ENCODE measurements at places on chromosomes 4 and X. TPM values are rescaled to one million over a fixed set of nuclear protein-coding genes. Genes with fewer than 3 reads are reported as not detected.

GRCh38 chr4:83361416-83362103, 26.9 kb upstream of the HPSE start:
- DNase-seq, result no peak

CTPS2 gene
- 4.2 TPM for polyA plus RNA-seq

GRCh38 chr4:1055721-1056590, 44.5 kb downstream of the FGFRL1 start:
- DNase-seq, result no peak

GRCh38 chrX:11446336-11446735, 153.1 kb downstream of the AMELX start:
- DNase-seq, result no peak

MAGEA1 gene
- polyA plus RNA-seq, result not detected

GRCh38 chrX:154488336-154489075, 1.9 kb downstream of the SLC10A3 start:
- no peak for DNase-seq

GRCh38 chrX:37425370-37425769, 76.2 kb downstream of the PRRG1 start:
- no peak for DNase-seq

DNA sequence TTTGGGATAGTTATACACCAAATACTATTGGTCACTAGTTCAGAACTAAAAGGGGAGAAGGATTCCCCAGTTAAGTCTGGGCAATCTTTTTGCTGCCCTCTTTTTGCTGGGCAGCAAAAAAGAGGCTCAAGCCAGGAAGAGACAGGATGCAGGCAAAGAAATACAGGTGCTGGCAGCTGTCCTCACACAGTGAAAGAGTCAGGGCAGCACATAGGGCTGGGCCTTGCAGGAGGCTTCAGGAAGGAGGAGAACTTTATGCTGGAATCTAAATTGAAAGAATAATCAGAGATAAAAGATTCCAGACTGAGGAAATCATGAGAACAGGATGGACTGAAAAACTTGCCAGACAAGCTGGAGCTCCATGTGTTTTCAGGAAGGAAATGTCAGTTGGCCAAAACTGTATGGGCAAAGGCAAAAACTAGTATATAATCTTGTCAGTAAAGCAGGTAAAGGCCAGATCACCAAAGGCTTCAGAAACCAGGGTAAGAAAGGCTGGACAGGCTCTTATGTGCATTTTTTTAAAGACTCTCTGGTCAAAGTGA, 46.8 kb downstream of the PDGFC start:
- DNase-seq, result no peak

DNA sequence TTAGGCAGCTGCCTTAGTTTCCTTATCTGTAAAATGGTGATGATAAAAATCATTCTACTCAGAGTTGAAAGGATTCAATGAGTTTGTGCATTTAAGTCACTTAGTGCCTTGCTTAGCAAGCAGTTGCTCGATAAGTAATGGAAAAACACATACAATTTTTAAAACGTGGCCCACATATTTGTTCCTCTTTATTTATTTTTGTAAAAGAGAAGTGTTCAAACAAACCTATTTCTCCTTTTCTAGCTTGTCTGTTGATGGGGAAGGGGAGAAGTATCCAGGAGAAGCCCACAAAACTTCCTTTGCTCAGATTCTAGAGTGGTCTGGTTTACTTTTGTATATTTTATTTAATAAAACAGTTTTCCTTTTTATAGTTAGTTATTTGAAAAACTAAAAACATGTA, 3.3 kb upstream of the HPGDS start:
- DNase-seq, result no peak

DNA sequence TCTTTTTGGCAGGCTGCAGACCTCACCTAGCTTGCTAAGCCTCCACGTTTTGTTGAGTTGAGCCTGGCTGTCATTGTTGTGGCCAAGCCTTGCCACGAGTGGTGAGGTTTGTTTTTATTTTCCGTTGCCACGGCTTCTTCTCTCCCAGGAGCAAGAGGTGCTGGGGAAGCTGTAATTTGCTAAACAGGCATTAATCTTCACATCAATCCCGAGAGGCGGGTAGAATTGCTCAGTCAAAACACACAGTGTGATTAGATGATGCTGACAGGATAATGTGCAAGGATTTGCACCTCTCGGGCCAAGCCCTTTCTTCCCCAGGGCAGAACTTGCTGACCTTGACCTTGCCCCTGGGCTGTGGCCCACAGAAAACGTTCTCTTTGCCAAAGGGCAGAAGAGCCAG, 72.2 kb upstream of the ATP6AP2 start:
- no peak for DNase-seq

RPL39 gene
- polyA plus RNA-seq, result 4,859 TPM

DNA sequence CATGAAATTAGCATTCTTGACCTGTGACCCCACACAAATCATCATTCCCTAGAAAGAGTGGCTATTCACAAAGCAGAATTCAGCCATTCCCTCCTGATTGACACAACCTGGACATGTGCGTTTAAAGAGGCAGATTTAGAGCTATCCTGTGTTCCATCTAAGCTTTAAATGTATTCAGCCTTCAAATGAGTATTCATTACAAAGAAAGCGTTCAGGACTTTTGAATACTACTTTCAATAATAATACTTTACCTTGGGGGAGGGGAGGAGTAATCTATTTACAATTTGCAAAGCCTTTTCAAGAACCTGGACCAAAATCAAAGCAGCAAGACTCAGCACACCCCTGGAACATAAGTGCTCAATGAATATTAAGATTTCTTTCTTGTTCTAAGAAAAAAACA, 22.5 kb upstream of the GPC4 start:
- no peak for DNase-seq

DNA sequence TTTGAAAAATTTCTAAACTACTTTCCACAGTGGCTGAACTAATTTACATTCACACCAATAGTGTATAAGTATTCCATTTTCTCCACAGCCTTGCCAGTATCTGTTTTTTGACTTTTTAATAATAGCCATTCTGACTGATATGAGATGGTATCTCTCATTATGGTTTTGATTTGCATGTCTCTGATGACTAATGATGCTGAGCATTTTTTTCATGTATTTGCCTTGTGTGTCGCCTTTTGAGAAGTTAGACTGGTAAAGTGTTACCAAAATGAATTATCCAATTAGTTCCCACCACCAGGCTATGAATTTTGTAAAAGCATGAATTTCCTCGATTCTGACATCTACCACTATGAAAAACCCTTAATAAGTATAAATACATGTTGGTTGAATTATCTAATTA, 242.2 kb upstream of the GK2 start:
- no peak for DNase-seq

TRPC3 gene
- polyA plus RNA-seq, result 0.06 TPM

USO1 gene
- polyA plus RNA-seq, result 70.0 TPM

GRCh38 chr4:161444626-161445025, 719.2 kb downstream of the FSTL5 start:
- DNase-seq, result no peak

DNA sequence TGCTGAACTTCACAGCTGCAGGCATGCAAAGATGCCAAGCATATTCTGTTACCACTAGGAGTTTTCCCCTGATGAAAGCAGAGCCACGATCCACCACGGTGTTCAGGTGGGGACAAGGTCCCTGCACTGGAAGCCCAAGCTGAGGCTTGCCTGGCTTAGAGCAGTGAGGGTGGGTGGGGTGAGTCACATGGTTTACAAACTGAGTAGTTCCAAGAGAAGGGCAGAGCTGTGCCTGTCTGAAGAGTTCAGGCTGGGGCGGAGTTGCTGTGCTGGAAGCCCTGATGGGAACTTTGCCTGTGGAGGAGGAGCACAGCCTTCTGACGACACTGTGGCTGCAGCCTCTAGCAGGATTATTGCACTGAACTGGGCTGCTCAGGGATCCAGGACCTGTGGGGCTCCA, 45.5 kb downstream of the FAM9B start:
- DNase-seq, result no peak

GRCh38 chr4:7932287-7932686, 7.4 kb downstream of the AFAP1 start:
- DNase-seq, result no peak

DNA sequence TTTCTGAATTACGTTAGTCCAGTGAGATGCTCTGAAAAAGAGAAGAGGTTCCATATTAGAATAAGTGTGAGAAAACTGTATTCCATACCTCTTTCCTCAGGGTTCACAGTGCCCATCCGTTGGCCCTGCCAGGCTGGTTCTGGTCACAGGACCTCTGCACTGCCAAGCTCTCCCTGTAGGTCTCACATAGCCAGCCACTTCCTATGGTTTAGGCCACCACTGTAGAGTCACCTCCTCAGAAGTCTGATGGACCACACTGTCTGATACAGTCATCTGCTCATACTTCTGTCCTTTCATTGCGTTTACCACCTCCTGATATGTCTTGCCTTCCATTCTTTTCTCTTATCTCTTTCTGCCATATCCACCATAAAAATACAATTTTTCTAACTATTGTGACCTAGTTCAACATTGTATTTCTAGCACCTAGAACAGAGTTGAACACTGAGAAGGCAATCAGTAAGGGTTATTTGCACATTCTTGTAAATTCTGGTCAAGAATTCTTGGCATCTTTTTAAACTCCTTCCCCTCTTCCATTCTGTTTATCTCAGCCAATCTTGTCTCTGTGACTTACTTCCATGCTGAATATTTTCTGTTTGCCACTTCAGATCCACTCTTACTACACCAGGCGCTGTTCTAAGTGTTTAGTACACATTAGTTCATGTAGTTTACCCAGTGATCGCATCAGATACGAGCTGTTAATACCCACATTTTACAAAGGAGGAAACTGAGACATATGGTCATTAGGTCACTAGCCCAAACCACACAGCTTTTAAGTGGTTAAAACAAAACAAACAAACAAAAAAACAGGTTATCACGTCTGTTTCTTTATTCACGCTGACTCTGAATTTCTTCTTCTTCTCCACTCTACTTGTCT, 125.6 kb downstream of the CBR4 start:
- DNase-seq, result no peak

MAGED4B gene
- polyA plus RNA-seq, result 0.51 TPM

PRKG2 gene
- not detected for polyA plus RNA-seq

- no peak for DNase-seq
These were observed 197.3 kb upstream of the FAT1 start for GRCh38 chr4:186920992-186921391.

ATP7A gene
- polyA plus RNA-seq, result 2.9 TPM

FAM47E gene
- 0.36 TPM for polyA plus RNA-seq

DNA sequence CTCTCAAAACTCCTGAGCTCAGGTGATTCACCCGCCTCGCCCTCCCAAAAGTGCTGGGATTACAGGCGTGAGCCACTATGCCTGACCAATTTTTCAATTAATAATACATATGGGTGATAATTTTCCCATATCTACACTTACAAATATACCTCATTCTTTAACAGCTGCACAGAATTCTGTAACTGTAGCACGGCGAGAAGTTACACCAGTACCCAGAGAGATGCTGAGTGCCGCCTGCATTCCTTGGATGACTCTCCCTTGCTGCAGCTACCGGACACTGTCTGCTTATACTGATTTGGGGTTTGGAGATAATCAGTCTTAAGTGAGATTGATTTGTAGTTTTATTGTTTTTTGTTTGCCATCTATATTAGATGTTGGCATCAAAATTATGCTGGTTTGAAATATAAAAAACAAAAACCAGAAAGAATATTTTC, 5.8 kb downstream of the TIFA start:
- no peak for DNase-seq

- no peak for DNase-seq
These were observed 35.0 kb downstream of the DCX start for GRCh38 chrX:111376897-111377578.

GRCh38 chrX:19728915-19729314, 158.5 kb downstream of the SH3KBP1 start:
- DNase-seq, result no peak

- no peak for DNase-seq
These were observed 82.9 kb downstream of the DKK2 start for GRCh38 chr4:106953036-106953705.

SMS gene
- 109 TPM for polyA plus RNA-seq

DNA sequence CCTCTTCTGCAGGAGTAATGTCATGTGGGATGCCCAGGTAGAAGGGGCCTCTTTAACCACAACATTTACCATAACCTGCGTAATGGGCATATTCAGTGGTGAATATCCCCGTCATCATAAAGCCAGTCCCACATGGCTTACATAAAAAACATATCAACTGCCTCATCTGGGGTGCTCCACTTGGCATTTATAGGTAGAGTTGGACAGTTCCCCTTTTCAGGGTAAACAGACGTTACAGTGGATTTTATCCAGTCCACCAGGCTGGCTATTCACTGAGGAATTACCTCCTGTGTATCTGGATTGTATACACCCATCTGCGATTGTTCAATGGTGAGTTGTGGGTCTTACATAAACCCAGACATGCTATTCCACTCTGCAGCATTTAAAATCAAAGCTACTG, 70.7 kb upstream of the ANKRD17 start:
- no peak for DNase-seq

- DNase-seq, result no peak
These were observed 211.9 kb upstream of the NRK start for GRCh38 chrX:105610411-105610810.

GRCh38 chr4:169912996-169913395, 113.2 kb downstream of the MFAP3L start:
- DNase-seq, result no peak

DNA sequence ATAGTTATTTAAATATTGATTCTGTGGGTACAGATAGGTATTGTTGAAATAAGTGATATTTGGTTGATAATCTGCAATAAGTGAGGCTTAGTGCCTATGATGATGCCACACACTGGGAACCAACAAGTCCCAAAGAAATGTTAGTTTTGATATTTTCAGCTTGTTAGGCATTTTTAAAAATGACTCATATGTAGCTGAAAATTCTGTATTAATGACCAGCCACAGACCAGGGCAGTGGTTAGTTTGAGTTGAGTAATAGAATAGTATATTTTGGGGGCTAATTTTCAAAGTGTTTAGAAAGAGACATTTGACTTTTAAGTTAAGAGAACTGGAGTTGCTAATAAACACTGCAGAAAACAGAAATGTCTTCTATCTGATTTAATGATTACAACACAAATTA, 9.4 kb downstream of the INTU start:
- no peak for DNase-seq

DNA sequence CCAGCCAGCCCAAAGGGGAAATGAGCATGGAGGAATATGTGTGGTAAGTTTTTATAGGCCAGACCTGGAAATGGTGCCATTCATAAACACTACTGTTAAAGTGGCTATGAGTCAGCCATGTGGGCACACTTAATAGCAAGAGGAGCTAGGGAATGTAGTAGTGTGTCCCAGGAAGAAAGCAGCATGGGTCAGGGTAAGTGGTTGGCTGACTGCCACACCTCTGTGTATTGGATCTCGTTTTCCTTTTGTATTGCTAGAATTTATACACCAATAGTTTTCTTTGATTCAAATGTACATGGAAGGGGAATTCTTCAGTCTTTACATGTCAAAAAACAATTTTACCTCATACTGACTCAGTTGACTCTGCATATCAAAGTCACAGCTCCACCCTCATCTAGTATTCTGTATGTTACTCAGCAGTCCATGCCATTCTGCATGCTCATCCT, 22.9 kb upstream of the SGMS2 start:
- DNase-seq, result no peak

SPANXN2 gene
- not detected for polyA plus RNA-seq

DNA sequence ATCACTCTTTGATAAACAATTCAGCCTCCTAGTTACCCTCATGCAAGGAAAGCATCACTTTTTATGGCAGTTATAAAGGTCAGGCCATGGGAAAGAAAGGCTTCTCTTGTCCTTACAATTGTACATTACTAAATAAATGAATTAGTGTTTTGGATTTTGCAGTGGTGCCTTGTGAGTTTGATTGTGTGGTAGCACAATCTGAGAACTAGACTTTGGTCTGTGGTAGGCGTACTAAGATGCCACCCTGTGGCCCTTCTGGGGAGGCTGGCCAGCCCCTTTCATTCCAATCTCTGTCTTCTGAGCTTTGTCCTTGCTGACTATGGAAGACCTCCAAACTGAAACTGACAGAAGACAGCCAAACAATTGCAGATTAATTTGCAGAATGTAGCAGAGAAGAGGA, 14.6 kb upstream of the HNRNPD start:
- no peak for DNase-seq

CXorf49 gene
- polyA plus RNA-seq, result not detected

Measured in heart left ventricle (tissue), 16 donors.